ENCODE measurements at places on chromosomes 13 and 19.

DNA sequence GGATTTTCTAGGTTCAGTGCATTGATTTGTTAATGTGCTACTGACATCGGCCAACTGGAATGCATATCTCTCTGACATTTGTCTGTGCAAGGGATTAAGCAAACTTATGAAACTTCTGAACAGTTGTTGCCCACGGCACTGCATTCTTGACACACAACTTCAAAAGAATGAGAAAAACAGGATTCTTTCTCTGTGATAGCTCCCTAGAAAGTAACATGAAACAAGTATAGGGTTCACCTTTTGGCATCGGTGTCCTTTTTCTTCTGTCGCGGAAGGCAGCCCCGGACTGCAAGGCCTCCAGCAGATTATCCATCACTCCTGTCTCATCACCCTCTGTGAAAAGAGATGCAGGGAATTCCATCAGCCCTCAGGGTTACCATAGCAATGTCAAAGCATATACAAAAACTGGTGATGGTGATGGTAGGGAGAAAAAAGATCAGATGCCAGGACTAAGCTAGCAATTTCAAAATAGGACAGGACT is 389.2 kb downstream of the DIAPH3 start:
- DNase-seq, result no peak

GRCh38 chr19:39645800-39646411 is 9.8 kb upstream of the LGALS16 start:
- no peak for DNase-seq

- no peak for DNase-seq
Observed at GRCh38 chr19:42196011-42197001, 21.2 kb downstream of the DEDD2 start.

DNA sequence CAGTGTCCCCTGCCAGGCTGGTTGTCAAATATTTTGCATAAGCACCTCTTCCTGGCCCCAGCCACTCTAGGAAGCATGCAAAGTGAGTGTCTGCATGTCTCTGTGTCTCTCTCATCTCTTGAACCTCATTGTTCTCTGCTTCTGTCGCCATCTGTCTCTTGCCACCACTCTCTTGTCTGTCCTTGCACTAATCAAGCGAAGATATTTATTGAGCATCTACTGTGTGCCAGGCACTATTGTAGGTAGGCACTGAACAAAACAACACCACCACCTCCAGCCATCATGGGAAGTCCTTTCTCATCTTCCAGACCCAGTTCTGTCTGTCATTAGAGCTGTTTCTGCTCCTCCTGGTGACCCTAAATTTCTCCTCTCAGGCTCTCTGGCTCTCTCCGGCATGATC is 52.0 kb upstream of the SHKBP1 start:
- DNase-seq, result no peak

GRCh38 chr13:99416411-99417121 is 84.7 kb upstream of the TM9SF2 start:
- no peak for DNase-seq

DNA sequence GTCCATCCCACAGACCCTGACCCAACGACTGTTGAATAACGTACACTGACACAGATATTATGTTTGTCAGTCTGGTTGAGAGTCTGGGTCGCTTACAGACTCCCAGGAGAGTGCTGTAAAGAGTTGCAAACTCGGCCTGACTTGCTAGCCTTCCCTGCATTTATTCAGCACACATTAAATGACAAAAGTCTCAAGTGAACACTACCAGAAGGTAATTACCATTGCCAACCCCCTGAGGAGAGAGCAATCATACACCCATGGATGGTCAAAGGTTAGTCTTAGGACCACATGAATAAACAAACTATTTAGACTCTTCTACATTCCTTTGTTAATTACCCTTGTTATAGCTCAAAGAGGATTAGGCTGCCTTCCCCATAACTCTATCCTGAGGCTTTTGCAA is 1048.6 kb downstream of the PCDH17 start:
- no peak for DNase-seq

GRCh38 chr13:36712770-36713169 is 39.0 kb downstream of the SERTM1 start:
- peak; percentile 19 for DNase-seq

DNA sequence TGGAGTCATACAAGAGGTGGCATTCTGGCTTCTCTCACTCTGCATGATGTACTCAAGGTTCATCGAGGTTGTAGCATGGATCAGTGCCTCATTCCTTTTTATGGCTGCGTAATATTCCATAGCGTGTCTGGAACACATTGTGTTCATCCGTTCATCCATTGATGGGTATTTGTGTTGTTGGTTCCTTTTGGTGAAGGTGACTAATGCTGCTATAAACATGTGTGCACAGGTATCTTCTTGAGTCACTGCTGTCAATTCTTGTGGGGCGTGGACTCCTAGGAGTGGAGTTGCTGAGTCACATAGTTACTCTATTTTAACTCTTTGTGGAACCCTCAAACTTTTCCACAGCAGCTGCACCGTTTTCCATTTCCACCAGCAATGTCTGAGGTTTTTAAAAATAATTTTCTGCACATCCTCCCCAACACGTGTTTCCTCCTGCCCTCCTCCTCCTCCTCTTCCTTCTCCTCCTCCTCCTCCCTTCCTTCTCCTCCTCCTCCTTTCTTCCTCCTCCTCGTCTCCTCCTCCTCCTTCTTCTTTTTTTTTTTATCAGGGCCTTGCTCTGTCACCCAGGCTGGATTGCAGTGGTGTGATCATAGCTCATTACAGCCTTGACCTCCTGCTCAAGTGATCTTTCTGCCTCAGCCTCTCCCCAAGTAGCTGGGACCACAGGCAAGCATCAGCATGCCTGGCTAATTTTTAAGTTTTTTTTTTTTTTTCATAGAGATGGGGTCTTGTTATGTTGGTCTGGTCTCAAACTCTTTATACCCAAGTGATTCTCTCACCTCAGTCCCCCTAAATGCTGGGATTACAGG is 2.0 kb upstream of the TMEM221 start:
- DNase-seq, result no peak

DNA sequence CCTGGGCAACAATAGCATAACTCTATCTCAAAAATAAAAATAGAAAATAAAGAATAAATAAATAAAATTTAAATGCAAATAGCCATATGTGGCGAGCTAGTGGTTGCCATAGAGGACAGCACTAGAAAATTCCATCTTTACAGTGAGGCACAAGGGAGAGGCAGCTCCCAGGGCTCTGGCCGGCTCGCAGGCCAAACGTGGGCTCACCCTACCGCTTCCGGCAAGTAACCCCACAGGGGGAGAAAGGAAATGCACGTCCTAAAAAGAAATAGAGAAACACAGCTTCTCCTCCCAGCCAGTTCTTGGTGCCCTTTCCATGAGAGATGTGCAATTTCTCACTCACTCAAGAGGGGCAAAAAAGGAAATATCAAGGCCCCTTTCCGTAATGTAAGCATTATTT is 12.4 kb upstream of the GRWD1 start:
- no peak for DNase-seq

DNA sequence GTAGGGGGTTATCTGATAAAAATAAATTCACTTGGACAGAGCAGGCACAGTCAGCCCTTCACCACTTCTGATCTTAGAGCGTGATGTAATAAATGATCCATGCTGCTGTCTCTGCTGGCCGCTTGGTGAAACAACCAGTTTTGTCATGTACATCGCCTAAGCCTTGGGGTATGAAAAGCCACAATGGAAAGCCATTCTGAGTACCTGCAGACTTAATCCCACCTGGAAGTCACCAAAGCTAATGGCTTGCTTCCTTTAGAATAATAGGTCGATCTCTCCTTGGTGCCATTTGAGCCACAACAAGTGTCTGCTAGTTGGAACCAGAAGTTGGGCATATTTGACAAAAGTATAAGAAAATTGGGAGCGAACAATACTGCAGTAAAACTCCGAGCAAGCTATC is 1649.7 kb upstream of the SPRY2 start:
- no peak for DNase-seq

- no peak for DNase-seq
Observed at GRCh38 chr19:325173-325936, 19.2 kb downstream of the MIER2 start.

DNA sequence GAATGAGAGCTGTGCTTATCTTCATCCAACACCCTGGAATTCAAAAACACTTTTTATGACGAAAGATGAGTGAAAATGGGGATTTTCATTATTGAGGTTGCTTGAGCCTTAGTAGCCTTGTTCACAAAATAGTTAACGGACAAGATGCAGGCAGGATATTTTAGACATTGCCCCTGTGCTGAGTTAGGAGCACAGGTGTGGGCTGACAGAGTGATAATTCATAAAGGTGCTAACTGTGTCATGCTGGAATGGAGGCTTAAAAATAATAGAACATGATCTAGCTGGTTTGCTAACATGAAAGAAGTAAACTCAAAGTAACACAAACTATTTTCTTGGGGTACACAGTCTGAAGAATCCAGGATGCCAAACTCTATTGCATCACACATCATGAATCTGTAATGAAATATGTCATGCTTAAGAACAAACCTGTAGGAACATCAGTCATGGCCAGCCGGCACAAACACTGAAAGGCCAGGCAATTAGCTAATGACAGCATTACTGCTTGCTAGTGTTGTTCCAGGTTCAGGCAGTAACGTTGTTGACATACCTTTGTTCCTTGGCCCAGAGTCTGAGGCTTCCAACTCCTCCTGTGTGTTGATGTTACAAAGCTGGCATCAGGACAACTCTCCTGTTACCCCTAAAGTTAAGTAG is 55.3 kb downstream of the FRY start:
- no peak for DNase-seq

GRCh38 chr13:101941095-101941783 is 460.6 kb downstream of the FGF14 start:
- no peak for DNase-seq

DNA sequence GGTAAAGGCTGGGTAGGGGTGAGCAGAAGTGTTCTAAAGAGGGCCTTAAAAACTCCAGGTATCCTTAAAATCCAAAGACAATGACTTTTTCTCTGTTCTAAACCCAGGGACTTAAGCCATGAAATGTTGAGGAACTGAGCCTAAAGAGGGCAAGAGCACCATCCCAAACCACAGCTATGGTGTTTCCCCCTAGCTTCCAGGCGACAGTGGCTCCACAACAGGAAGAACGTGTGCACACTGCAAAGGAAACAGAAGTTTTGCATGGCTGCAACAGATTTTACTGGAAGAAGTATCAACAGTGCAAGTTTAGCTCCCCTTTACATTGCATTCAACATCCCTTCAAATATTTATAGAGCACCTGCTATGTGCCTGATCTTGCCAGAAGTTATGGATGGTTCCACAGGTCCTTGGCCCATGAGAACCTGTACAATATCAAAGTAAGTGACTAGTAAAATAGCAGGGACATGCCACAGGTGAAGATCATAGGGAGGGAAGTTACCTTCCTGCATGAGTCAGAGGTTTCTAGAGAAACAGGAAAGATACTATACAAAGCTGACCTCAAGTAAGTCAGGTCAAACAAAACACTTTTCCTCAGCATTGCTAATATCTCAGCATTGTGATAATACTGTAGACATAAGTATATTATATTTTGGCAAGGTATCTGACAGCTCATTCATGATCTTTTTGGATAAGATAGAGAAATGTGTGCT is 8.4 kb upstream of the KCTD12 start:
- no peak for DNase-seq

DNA sequence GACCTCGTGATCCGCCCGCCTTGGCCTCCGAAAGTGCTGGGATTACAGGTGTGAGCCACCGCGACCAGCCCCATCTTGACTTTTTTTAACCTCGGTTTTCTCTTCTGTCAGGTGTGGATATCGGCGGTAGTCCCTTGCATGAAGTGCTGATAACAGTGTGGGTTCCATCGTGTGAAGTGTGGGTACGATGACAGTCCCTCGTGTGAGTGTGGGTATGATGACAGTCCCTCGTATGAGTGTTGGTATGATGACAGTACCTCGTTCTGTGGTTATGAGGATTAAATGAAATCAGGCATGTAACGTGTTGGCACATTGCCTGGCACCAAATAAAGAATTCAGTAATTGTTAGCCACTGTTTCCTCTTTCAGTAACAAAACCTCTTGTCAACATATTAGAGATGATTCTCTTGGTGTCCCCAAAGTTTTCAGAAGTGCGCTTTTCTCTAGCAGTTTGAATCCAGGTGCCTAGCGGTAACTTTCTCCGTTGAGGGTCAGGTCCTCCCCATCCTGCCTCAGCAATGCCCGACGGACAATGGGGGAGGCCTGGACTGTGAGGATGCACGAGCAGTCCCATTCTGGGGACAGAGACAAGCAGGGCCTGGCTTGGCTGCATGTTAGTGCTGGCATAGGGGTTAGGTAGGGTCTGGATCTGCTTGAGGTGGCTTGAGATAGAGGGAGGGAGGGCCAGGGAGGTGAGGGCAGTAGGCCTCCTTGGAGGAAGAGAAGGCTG is 15.3 kb downstream of the GATAD2A start:
- DNase-seq, result no peak

DNA sequence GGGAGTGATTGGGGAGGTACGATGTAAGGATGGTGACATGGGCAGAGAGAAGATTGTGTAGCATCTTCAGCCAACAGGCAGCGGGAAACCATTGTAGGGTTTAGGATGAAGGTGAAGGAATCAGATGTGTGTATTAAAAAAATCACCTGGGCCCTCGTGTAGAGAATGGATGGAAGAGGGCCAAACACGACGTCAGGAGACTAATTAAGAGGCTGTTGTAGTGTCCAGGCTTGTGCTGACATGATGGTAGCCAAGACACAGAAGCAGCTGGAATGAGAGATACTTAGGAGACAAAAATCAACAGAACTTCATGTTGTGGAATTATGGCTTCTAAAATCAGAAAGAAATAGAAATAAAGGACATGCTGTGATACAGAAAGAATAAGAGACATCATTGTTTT is 41.2 kb upstream of the ARGLU1 start:
- no peak for DNase-seq

DNA sequence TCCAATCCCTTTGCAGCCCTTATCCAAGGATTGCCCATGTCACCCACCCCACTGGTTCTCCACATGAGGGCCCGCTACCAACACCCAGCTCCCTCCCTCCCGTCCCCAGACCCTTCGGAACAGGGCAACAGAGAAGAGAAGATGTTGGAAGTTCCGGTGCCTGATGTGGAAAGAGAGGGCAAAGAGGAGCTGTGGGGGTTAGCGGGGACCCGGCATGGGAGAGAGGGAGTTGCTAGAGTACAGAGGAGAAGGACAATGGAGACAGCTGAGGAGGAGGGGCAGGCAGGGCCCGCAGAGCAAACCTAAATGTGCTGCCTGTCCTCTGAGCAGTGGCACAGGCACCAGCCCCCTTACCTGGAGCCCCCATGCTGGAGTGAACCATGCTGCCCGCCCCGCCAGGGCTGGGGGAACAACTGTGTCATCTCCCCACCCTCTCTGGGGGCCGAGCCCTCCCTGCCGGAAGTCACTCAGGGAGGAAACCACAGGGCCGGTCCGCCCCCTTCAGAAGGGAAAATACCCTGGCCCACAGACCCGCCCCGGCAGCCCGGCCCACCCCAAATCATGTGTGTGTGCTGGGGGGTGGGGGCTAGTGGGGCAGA is at the start of gene POU2F2:
POU2F2 (minus strand) TSS at position 417 of the 599 bp plus-strand sequence; CDS start at position 382, 35 bp downstream.
- no peak for DNase-seq

GRCh38 chr13:35475212-35475959 is 1.1 kb downstream of the MAB21L1 start:
- DNase-seq, result no peak

DNA sequence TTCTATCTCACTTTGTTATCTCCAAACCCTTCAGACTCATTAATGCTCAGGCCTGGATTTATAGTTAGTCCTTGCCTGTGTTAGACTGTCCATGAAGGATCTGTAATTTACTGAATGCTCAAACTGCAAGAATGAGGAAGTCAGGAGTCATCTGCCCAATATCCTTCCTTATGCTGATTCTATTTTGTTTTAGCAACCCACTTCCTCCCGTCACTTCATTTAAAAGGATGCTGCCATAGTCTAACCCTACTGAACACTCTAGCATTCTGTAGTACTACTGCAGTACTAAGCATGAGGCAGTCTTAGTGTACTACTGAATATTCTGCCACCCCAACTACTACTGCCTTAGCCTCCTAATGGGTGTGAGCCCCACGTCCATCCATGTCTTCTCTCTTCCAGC is 1.5 kb downstream of the FCAR start:
- DNase-seq, result no peak

Measured in amniotic stem cell (primary cell).